ENCODE measurements at places on chromosomes 6 and 20. TPM values are rescaled to one million over a fixed set of nuclear protein-coding genes. Genes with fewer than 3 reads are reported as not detected.
A peak's percentile ranks its signal among the peaks of the same experiment; 100 is the strongest.

DNA sequence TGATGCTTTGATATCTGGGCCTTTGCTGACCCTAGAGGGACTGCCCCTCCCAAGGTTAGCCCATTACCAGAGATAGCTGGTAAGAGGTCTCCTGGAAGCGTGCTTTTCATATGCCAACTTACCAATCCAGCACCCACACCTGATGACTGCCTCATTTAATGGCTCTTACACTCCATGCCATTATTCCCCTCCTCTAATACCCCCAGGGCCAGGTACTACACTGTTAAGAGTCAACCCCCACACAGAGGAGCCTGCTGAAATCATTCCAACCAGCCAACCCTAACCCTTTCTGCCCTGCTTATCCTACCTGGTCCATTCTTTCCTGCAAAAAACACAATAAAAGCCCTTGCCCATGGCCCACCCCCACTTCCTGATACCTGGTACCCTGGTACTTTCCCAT, 736.8 kb upstream of the SLC35B3 start:
- no peak for DNase-seq

SMIM13 gene
- total RNA-seq: 11.4 TPM

DNA sequence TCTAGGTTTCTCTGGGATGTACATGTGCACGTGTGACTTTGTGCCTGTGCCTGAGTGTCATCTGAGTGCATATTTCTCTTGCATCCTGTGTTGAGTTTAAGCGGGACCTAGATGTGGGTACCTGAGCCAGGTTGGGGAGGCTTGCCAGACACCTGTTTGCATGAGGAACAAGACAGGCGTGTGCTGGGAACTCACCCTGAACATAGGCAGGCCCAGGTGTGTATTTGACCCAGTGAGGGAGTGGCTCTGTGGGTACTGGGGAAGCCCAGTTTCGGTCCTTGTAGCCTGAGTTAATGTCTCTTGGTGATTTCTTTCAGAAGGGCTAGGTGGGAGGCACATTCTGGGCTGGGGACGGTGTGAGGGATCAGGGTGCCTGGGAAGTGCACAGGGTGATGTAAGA, 98.6 kb downstream of the TMEM170B start:
- no peak for DNase-seq

HUS1B gene
- 0.17 TPM for total RNA-seq

DNA sequence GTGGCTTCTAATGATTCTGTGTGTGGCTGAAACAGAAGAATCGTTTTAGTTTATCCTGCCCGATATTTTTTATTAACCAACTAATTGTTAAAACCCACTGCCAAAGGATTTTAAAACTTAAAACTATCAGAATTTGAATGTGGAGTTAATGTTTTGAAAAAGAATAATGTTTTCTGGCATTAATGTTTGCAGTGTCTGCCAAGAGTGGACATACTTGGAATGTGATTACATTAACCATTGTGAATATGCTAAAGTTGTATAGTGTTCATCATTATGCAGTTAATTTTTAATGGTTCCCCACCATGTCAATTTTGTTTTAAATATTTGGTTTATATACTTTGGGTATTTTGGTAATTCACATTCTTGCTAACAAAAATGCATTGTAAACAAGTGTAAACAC, 24.4 kb downstream of the DCBLD1 start:
- no peak for DNase-seq

- no peak for DNase-seq
Observed at GRCh38 chr20:33566781-33567603, 77.1 kb downstream of the CBFA2T2 start.

DNA sequence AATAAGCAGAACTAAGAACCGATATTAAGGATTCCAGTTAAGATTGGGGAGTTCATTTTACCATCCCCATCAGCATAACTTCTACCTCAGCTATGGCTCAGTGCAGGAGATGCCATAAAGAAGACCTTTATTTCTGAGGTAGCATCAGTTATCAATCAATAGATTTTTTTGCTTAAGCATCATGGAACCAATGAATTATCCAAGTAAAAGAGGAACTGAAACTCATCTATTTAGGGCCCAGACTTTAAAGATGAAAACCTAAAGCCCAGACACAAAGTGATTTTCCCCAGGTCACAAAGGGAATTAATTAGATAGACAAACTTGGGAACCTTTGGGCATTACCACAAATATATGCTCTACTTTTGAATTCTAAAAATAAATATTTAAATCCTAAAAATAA, 59.2 kb upstream of the TINAG start:
- DNase-seq: no peak

MMP24 gene
- total RNA-seq: 0.69 TPM

DNA sequence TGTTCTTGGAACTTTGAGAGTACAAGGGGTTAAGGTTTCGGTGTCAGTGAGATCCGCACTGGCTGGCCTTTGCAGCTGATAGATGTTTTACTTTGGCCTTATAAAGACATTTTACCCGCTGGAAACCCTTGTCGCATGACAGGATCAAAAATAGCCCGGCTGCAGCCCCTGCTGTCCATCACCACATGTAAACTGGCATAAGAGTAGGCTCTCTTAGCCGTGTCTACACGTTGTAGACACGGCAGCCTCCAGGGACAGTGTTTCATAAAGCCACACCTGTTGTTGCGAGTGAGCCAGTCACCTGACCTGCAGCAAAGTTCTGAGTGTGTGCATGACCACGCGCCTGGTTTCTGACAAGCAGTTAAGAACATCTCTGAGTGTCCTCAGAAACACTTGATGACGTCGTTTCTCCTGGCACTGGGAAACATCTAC, 8.5 kb downstream of the RBM24 start:
- DNase-seq: peak; percentile 98

DNA sequence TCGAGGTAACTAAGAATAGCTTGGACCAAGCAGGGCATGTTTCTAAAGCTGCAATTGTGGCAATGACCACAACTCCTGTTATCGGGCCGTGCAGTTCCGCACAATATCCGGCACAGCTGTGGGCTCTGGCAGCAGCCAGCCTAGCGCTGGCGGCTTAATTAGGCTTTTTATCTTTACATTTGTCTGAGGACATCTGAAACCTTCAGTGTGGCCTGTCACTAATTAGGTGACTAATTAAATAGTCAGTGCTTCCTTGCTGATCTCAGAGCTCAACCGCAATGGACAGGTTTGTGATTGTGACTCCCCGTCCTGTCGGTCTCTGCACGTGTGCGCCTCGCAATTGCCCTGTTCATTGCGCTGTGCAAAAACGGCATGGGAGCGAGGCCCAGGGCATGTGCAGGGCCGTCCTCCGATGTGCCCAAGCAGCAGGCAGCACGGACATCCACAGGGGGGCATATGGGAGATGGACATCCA, 134.8 kb upstream of the INSM1 start:
- DNase-seq: peak; percentile 23

GRCh38 chr6:28922821-28923317, 916 bp downstream of the TRIM27 start:
- peak; percentile 38 for DNase-seq

GRCh38 chr6:1491591-1492319, 102.4 kb downstream of the FOXF2 start:
- no peak for DNase-seq

DNA sequence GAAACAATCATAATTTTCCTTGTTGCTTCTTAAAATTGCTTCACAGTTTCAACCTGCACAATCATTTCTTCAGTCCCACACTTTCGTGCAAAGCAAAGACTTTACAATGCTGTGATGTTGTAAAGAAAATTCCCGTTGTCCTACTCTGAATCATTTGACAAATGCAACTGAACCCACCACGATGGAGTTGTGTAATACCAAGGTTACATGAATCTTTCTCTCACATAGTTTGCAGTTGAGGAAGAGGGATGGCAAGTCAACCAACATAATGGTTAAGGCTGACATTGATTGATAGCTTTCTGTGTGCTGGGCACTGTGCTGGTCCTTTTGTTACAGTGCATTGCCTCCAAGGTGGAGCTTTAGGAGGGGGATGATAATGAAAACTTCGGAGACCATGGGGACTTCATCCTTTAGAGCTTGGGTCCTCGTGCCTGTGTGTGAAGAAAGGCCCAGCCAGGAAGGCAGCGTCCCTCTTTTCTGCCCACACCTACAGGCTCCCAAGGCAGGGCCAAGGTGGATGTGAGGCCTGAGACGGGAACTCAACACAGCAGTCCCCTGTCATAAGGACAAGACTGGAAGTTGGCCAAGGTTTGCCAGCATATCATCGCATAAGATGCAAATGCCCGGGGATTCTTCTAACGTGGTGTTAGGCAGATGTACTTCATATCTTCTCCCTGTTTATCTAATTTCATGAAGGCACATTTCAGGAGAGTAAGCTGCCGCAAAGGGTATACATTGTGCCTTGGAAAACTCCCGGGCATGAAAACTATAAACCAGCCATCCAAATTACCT, 96.9 kb downstream of the LY86 start:
- DNase-seq: no peak

DNA sequence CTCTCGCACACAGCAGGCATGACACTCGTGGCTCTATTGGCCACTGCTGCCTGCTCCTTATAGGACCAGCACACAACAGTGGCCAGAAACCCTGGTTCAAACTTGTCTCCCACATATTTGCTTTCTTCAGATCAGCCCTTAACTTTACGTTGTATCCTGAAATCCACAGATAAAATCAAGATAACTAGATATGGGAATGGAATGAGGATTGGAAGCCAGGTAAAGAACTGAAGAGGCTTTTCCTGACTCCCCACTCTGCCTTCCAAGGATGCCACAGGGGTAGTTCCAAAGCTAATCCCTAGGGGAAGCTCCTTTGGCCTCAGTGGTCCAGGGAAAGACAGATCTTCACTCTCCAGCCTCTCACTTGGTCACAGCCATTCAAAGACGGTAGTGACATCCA, 86.5 kb downstream of the INSM1 start:
- no peak for DNase-seq

GRCh38 chr6:53840027-53840426, 45.2 kb downstream of the LRRC1 start:
- DNase-seq: no peak

- DNase-seq: peak; percentile 76
Observed at GRCh38 chr6:33692760-33693158, 18.7 kb downstream of the UQCC2 start.

DNA sequence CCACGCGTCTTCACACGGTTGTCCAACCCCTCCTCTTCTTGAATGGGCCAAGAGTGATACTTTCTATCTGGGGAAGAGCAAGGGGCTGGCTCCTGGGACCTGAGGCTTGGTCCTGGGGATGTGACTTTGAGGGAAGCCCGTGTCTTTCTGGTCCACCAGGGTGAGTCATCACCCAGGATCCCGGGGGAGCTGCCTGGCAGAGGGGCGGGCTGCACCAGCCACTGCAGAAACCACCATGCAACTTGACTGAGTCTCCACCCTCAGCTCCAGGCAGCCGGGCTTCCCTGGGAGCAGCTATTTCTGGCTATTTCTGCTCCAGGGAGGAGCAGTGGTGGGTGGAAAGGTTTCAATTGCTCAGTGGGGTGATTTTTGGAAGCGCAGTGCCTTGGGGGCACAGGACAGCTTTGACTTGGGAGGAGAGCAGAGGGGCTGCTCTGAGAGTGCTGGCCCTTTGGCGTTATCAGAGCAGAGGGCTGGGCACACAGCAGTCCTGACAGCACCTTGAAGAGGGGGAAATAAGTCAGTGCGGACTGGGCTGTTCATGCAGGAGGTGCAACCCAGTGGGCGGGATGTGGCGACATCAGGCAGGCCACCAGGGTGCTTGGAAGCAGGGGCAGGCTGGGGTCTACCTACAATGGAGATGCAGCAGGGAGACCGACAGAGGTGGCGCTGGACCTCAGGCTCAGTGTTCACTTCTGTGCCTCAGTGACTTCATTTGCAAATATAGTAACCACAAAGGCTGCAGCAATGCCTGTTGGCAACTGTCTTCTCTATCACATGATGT, 45.1 kb upstream of the FAM83D start:
- no peak for DNase-seq
